ENCODE measurements at places on chromosomes 3 and 15.

DNA sequence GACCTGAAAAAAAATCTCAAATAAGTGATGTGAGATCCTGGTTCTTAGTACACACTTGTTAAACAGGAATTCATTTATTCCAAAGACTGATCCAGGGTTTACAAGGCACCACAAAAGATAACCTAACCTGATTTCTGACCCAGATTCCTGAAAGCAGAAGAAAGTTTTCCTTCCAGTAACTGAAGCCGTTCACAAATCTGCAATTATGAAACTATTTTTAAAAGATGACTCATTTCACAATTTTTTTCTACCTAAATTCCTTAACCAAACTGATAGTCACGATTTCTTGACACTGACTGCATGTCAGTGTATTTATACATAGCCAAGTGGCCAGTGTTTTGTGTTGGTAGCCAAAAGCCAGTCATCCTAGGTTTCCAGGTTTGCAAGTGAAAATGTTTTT lies 17.1 kb downstream of the SLC9A9 start:
- DNase-seq = no peak

DNA sequence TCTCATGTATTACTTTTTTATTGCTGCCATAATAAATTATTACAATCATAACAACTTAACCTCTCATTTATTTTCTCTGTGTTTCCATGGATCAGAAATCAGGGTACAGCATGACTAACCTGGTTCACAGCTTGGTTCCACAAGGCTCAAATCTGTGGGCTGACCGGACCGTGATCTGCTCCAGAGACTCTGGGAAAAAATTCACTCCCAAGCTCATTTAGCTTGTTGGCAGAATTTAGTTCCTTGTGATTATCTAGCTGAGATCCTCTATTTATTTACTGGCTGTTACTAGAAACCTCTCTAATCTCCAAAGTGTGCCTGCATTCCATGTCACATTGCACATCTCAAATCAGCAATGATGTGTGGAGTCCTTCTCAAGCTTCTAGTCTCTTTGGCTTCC lies 386.6 kb downstream of the DIPK2A start:
- no peak for DNase-seq

GRCh38 chr15:40252438-40253166 lies 13.7 kb downstream of the PAK6 start:
- no peak for DNase-seq

GRCh38 chr15:65373163-65373651 lies 4.6 kb downstream of the IGDCC3 start:
- no peak for DNase-seq

DNA sequence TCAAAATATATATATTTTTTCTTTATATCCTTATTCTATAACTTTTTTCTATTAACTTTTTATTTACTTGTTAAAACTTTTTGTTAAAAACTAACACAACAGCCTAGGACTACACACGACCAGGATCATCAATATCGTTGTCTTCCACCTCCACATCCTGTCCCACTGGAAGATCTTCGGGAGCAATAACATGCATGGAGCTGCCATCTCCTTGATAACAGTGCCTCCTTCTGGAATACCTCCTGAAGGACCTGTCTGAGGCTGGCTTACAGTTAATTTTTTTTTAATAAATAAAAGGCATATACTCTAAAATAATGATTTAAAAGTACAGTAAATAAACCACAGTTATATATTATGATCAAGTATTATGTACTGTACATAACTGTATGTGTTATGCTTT lies 58.9 kb downstream of the SFMBT1 start:
- DNase-seq = no peak

DNA sequence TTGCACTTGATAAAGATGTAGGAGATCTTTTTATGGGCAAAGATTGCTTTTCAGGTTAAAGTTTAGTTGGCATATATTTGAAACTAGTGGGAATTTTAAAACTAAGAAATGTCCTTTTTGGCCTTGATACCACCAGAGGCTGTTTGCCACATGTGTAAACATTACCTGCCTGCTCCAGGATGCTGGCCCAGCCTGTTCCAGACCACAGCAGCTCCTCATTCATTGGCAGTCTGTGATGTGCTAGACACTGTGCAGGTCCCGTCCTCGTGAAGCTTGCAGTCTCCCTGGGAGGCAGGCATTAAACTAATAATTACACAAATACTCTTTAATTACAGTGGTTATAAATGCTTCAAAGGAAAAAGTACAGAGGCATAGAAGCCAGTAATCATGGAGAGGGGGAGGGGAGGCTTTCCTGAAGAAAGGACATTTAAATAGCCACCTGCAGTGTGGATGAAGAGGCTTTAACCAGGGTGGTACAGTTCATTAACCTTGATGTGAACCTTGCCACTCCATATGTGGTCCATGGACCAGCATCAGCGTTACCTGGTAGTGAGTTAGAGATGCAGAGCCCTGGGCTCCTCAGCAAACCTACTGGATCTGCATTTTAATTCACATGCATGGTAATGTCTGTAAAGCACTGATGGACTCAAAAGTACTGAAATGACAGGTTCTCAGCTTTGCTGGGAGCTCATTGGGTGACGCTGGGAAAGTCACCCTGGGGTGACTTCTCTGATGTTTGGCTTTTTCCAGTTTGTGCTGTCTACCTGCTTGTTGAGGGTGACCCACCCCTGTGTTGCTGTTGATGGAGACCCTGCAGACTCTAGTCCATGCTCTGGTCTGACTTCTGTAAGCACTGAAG lies 5.3 kb downstream of the ZNF710 start:
- no peak for DNase-seq

DNA sequence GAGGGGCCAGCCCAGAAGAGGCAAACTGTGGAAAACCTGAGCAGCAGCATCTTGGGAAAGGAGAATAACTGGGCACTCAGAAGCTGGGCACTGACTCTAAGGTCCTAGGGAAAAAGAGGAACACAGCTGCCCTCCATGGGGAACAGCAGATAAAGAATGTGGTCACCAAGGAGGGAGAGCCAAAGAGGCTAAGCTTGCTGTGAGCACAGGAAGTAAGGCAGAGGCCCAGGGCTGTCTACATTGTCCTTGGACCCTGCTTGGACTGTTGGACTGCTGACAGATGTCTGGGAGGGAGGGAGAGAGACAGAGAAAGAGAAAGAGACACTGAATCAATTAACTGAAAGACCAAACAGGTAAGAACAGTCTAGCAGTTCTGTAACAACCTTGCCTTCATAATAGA lies 4.5 kb upstream of the MNS1 start:
- no peak for DNase-seq

GRCh38 chr15:57079931-57080620 lies 161.6 kb downstream of the TCF12 start:
- no peak for DNase-seq

GRCh38 chr3:159114582-159114981 lies 312.7 kb downstream of the MFSD1 start:
- no peak for DNase-seq

- DNase-seq = no peak
These were observed 5.1 kb downstream of the PROK2 start for GRCh38 chr3:71779674-71780377.

DNA sequence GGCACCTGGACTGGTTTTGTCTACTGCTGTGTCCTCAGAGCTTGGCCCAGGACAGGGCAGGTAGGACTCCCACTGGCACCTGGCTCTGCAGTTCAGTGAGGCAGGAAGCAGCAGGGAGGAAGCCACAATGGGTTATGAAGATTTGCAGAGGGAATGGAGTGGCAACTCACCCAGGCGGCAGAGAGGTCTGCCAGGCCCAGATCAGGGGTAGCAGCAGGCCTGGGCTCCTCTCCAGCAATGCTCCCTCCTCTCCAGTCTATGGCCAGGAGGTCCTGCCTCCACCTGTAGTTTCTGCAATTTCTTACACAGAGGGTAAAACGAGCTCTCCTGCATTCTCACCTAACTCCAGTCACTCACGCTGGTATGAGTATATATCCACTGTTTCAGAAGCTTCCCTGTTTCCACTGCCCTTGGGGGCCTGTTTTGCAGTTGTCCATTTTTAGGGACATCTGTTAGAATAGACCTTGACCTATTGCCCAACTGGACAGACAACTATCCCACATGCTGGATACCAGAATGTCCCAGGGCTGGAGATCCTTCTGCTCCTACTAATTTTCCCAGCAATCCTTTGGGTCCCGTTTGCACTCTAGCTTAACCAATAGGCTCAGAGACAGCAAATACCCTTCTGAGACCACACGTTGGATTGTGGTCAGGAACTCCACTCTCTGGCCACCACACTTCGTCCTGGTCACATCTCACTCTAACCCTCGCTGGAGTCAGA lies 35.2 kb downstream of the HMCES start:
- no peak for DNase-seq

DNA sequence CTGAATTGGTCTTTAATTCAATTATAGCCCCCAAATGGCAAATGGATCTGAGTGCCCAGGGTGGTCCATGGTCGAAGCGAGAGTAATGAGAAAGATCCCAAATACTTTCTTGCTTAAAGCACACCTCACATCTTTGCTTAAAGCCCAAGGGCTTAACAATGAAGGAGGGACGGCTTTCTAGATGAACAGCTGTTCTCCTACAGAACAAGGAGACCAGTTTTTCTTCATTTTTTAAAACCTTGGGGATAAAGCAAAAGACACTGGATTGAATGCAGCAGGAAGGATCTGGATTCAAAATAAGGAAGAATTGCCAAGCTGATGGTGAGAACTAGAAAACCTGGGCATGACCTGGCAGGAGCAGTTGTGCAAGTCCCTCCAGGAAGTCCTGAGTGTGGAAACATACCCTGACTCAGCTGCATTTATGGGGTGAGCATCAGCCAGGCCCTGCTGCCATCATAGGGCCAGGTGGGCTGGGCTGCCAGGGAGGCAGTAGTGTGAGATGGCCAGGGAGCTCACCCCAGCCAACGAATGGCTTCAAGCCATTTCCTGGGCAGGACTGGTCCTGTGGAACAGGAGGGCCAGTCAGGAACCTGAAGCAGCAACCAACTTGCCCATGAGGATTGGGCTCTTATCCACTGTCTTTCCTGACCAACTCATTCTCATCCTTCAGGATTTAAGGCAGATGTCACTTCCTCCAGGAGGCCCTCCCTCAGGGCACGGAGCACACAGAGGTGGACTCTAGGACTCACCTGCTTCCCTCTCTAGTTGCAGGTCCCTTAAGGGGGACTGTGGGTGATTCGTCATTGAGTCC lies 18.4 kb upstream of the RHCG start:
- no peak for DNase-seq

GRCh38 chr15:26091184-26091583 lies 228.1 kb upstream of the ATP10A start:
- DNase-seq = no peak

DNA sequence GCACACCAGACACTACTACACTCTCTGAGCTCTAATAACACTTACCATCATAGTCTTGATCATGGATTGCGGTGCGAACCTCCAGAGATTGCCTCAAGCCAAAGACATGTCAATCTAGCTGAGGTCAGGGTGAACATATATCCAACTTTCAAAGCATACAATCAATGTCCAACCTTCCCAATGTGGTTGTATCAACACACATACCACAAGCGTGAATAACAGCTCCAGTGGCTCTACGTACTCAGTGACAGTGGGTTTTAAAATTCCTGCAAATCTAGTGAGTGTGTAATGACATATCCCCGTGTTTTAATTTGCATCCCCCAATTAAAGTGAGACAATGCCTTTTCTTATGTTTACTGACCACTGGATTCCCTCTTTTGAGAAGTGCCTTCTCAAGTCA lies 29.6 kb downstream of the SFMBT1 start:
- no peak for DNase-seq

DNA sequence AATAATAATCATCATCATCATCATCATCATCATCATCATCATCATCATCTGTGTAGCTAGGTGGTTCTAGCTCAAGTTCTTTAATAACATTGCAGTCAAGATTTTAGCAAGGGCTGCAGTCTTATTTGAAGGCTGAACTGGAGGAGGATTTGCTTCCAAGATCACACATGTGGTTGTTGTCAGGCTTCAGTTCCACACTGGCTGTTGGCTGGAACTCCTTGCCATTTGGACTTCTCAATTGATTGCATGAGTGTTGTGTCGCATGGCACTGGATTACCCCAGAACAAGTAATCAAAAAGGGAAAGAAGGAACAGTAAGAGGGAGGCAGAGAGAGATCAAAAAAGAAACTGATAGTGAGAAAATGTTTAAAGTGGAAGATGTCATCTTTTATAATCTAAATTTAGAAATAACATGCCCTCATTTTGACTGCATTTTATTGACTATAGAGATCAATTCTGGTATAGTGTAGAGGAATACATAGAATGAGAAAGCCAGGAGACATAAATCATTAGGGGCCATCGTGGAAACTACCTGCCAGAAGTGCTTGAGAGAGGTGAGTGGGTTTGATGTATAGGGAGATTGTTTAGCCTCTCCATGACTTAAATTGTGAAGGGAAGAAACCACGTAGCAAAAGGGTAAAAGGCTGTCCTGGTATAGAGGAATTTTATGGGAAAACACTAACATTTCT lies 346.6 kb upstream of the RBMS3 start:
- no peak for DNase-seq

DNA sequence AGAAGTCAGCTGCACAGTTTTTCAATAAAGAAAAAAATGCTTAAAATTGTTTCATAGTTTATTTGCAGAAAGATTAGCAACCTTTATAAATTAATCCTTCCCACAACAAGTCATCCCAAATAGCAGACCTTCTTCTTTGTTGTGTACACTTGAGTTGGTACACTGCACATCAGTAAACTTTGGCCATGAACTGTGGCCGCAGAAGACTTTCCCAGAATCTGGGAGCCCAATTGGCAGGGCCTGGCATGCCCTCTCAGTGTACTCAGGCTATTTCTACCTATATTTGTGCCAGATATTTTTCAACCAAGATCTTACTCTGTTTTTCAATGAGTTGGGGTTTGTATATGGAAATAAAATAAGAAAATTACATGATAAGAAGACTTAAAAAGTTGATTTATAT lies 133.1 kb downstream of the DIPK2A start:
- DNase-seq = no peak

DNA sequence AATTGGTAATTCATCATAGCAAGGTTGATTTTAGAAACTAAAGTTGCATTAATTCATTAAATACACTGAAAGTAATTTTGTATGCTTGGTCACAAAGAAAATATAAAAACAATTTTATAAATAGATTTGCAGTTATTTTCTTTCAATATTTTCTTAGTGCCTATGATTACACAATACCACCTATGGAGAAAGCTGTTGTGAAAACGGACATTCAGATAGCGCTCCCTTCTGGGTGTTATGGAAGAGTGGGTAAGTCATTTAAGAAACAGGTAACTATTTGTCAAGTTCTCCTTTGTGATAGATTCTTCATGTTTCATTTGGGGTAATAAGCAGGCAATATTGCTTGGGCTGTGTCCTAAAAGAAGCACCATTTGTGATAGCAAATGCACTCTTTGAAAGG lies 3.0 kb downstream of the DUT start:
- DNase-seq = no peak

DNA sequence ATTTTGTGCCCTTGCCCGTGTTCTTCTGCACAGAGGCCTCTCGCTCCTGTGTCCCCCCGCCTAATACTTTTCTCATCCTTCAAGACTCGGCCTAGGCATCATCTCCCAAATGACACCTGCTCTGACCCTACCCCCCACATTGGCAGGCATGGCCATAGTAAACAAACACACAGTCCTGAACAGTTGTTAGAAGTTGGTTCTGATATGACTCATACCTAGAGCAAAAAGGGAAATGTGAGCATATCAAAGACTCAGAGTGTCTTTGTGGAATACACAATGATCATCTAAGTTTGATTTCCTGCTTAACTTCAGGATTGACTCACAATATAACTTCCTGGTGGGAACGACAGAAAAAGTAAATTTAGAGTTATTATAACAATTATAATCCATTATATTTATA lies 120.5 kb downstream of the POLR2M start:
- DNase-seq = no peak

All from stimulated activated CD4-positive, alpha-beta T cell treated with anti-CD3 and anti-CD28 coated beads, Interleukin-4, amount 100 ng/mL, for 1 hour (primary cell).